ENCODE measurements at places on chromosomes 11 and 22.
A peak's percentile ranks its signal among the peaks of the same experiment; 100 is the strongest.

DNA sequence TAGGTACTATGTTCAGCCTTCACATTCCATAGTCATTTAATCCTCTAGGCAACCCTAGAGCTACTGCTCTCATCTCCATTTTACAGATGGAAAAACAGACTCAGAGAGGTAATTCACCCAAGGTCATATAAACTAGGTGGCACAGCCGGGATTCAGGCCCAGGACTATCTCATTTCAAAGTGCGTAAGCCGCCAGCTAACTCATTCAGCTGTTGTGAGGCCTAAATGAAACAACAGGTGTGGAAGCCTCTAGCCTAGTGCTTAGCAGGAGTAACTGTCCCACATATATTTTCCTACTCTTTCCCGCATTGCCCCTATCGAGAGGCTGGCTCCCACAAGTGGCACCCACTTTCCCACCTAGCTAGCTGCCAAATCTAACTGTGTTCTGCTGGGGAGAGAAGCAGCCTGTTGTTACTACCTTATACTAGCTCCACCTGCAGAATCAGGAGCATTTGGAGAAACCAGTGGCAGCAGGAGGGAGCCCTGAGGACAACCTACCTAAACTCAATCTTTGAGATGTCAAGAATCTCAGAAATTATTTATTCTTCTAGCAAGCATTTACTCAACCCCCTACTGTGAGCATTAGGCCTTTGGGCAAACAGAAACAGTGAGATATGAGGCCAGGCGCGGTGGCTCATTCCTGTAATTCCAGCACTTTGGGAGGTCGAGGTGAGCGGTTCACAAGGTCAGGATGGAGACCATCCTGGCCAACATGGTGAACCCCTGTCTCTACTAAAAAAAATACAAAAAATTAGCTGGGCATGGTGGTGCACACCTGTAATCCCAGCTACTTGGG is 20.9 kb downstream of the PRG3 start:
- no peak for DNase-seq

GRCh38 chr22:38317122-38317994 is at the start of gene CSNK1E:
Gene CSNK1E (minus strand): TSS chr22:38317433. CDS start chr22:38314157, 3,276 bp downstream.
- peak; percentile 73 for DNase-seq

DNA sequence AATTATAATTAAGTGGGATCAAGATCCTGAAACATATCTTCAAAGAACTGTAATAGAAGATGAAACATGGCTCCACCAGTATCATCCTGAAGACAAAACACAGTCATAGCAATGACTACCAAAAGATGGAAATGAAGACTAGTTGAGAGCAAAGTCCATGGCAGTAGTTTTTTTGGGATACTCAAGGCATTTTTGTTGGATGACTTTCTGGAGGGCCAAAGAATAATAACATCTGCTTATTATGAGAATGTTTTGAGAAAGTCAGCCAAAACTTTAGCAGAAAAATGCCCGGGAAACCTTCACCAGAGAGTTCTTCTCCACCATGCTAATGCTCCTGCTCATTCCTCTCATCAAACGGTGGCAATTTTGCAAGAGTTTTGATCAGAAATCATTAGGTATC is 809.4 kb upstream of the RAG2 start:
- DNase-seq = peak; percentile 29

DNA sequence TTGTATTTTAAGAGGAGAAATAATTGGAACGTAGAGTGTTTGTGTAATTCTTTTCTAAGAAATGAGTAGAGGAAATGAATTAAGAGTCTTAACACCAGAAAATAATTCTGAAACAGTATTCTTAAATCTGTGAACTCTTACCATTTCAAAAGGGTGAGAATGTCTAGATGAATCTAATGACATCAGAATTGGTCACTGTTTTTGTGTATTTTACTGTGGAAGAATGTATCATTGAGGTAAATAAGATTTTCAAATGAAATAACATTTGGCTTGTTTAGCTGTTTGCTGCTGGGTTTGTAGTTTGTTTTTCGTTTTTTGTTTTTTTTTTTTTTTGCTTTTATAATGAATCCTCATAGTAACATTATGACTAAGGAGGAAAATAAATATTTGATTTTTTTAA is 97.6 kb downstream of the EMSY start:
- no peak for DNase-seq

- no peak for DNase-seq
These were observed 51.5 kb downstream of the IRAG1 start for GRCh38 chr11:10641912-10642697.

GRCh38 chr11:65559951-65560537 is 1.9 kb upstream of the LTBP3 start:
- peak; percentile 45 for DNase-seq

DNA sequence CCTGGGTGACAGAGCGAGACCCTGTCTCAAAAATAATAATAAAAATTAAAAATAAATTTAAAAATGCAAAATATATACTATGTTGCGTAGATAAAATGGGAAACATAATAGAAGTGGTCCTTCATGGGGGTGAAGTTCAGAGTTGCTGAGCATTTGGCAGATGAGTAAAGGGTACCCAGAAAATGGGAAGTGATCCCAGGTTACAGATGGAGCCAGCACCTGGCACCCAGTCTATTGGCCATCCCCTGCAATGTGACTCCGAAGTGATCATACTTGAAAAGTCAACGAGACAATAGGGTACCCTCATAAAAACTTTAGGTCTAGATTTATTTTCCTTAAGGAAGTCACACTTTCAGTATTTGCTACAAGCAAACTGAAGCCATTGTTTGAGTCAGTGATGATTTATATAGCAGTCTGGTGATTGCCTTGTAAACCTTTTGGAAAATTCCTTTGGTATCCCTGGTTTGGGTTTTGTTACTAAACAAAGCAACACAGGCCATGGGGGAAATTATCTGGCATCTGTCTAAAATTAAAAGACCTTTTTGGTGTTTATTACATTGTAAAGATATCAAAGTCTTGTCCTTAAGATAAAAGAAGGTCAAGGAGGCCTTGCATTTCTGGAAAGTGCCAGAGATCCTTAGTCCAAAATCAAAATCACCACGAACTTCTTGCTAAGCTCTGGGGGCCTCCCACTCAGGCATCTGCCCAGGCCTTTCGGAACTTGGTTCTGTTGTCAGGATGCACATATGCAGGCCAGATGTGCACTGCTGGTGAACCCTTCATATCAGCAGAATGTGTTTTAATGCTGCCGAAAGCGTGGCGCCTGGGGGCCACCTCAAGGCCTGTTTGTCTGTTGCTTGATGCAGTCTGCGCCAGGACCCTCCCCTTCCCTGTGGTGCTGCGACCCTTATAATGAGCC is 4.3 kb downstream of the SMARCB1 start:
- DNase-seq = peak; percentile 77

GRCh38 chr11:127023991-127024390 is 23.4 kb upstream of the KIRREL3 start:
- DNase-seq = no peak

All from fibroblast of skin of abdomen (primary cell).